ENCODE measurements at places on chromosomes 5 and 9.

DNA sequence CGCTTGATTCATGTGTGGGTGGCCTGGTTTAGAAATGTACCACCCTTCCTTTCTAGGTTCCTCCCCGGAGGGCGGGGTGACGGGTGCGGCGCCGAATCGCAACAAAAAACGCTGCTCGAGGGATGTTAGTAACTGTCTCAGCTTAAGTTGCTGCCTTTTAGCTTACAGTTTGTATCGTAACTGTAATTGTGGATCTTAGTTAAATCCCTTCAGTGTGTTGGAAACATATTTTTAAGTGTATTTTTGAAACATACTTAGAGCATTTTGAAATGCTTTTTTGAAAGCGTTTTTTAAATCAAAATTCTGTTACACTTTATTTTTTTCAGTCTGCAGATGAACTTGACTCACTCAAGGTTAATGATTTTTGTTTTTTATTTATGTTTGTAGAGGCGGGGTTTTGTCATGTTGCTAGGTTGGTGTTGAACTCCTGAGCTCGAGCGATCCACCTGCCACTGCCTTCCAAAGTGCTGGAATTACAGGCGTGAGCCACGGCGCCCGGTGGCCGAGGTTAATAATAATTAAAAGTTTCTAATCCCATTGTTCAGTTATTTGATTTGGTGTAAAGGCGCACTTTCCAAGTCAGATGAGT is 997 bp upstream of the CHD1 start:
- peak; percentile 18 for DNase-seq

DNA sequence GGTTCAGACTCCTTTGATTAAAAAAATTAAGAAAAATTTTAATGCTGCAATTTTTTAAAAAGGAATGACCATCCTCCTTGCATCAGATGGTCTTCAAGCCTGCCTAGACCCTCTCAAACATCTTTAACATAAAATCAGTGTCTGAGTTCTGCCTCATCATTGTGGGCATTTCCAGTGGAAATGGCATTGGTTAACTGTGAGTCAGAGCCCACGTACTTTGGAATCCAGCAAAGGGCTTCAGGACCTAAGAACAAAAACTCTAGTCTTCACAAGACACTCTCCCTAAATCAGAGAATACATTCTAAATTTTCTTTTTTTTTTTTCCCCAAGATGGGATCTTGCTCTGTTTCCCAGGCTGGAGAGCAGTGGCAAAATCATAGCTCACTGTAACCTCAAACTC is 9.4 kb upstream of the C5orf15 start:
- DNase-seq, result peak; percentile 66

DNA sequence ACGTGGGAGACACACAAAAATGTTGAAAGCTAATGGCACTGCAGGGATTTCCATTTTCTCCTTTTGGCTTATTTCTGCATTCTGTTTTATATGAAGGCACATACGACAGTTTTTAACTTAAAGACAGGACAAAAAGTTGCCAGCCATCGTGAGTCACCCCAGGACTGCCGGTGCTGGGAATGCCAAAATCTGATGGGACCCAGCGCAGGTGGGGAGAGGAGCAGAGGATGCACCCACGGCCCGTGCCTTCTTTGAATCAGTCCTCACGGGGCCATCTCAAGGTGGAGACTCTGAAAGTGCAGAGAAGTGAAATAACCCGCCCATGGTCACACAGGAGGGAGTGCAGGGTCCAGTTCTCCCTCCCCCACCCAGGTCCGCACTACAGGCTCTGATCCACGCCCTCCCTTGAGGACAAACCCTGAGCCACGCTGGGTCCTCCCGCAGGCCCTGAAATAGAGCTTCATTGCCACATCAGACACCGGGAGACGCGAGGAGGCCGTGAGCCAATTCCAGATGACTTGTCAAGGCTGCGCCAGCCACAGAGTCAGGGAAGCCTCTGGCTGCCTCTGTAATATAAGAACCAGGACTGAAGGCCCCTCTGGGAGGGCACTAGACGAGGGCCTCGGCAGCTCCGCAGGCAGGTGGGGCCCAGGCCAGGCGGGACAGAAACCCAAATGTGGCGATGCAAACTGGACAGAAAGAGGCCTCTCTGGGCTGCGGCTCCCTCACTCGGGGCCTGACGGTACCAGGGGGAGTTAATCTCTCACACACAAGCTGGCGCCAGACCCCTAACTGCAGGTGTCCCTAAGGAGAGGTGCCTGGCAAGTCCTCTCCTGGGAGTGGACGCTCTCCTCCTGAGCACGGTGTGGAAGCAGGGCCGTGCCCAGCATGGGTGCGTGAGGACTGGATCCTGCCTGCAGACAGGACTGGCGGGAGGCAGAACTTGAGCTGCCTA is 22.9 kb downstream of the ADAMTS2 start:
- DNase-seq, result no peak

GRCh38 chr5:132486318-132487094 is 4.1 kb downstream of the IRF1 start:
- DNase-seq, result no peak

GRCh38 chr9:107485458-107486043 is 4.0 kb downstream of the KLF4 start:
- no peak for DNase-seq

DNA sequence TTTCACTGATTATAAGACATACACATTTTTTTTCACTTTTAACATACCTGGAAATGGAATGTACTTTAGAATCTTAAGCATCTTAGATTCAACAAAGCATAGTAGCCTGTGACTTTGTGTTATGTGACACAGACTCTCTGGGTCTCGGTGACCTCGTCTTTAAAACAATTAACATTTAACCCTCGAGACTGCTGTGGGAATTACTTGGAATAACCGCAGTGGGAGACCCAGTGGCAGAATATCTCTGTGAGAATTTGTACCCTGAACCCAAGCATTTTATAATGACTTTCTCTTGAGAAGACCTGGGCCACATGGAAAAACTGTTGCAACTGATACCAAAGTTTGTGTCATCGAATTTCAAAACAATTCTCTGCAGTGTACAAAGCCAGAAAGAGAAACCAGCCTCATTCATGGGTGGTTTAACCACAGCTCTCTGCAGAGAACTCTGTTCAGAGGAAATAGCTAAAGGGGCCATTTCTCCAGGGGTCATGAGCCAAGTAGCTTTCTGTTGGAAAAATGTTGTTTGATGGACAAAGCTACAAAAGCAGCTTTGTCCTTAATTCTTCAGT is 10.0 kb upstream of the RETREG1 start:
- no peak for DNase-seq
